ENCODE measurements at places on chromosomes 5 and 9.

- no peak for DNase-seq
These were observed 36.3 kb upstream of the FGF1 start for GRCh38 chr5:142722146-142722545.

DNA sequence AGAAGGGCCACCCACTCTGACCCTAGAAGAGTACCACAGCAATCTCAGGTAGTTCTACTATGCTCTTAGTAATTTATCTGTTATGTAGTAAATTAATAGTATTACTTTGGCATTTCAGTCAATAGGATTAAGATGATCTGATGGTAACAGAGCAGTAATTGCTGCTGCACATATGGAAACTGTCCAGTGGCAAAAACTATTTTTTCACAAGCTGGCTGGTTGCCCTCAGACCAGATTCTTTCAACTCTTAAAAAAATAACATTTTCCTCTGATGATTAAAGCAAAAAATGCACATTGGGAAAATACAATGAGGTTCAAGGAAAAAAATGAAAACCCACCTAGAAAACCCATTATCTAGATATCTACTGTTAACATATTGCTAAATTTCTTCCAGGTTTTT lies 19.7 kb downstream of the GLRA1 start:
- DNase-seq, result no peak

GRCh38 chr5:78369680-78370079 lies 9.3 kb downstream of the SCAMP1 start:
- DNase-seq, result no peak

DNA sequence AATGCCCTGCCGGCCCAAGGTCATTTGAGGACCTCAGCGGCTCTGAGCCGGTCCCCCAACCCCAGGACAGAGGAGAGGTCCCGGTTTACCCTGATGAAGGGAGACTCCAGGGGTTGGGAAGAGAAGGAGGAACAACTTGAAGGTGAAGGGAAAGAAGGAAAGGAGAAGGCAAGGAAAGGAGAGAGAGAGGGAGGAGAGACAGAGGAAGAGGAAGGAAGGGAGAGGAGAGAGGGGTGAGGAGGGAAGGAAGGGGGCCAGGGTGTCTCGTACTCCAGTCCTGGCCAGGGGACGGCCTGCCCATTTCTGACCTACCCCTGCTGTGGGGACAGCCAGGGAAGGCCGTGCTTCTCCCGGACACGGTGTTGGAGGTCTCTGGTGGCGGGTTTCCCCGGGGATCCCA lies 1.9 kb downstream of the PRRX2 start:
- no peak for DNase-seq

GRCh38 chr9:28064241-28064815 lies 491.0 kb upstream of the C9orf72 start:
- no peak for DNase-seq

DNA sequence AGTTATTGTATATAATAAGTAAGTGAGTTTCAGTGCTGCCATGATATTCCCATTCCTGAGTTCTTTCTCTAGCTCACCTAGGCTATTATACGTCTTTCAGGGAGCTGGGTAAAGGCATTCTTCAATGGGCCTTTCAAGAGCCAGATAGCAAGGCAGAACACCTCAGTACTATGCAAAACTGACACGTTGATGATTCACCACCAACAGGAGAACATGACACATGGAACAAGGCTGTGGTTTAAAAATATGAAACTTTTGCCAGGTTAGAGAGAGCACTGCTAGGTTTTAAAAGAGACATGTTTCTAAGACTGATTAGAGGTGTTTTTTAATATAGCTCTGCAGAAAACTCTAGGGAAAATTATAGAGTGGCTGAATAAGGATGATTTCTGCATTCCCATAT lies 95.9 kb downstream of the UGCG start:
- no peak for DNase-seq

DNA sequence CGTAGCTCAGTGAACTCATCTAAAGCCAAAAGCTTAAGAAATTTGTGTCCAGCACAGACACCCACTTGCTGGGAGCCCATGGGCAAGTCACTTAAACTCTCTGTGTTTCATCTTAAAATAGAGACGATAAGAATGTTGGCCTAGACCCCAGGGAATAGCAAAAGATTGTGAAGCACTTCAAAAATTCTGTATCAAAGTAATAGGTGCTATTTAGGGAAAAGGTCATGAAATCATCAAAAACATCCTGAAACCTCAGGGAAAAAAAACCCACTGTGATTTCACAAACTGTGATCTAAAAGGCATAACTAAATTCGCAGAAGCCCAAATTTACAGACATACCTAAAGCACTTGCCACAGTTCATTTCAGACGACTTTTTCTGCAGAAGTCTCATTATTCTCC lies 278.3 kb downstream of the NR2F1-AS1 start:
- DNase-seq, result no peak

DNA sequence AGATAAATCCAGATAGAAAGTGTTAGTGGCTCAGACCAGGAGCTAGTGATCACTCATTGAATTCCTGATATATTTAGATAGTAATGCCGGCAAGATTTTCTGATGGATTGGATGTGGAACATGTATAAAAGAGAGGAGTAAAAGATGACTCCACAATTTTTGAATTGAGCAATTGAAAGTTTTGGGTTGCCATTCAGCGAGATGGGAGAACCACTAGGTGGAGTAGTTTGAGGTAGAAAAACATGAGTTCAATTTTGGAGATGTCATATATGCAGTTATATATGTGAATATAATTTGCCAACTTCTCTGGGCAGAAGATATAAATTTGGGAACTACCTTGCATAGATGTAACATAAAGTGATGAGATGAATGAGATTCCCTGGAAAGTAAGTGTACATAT lies 502.5 kb upstream of the SEMA6A start:
- peak; percentile 1 for DNase-seq

DNA sequence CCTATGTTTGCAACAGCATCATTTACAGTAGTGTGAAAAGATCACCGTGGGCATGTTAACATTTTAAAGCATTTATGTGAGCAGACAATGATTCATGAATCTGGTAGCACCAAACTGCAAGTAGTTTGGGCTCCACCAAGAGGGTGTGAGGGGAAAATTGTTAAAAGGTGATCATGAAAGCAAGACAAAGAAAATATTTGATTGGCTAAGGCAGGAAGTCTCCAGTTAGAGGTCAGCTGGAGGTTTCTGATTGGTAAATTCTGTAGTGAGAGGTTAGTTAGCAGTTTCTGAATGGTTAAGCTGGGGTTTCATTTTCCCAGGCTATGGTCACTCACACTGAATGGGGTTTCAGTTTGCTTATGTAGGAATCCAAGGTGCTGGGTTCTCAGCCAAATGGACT lies 13.5 kb upstream of the DRD1 start:
- DNase-seq, result no peak

- peak; percentile 36 for DNase-seq
These were observed 7.2 kb downstream of the CYFIP2 start for GRCh38 chr5:157273131-157273556.

- DNase-seq, result no peak
These were observed 119.4 kb upstream of the ACTBL2 start for GRCh38 chr5:57601996-57602395.

GRCh38 chr5:114010362-114010761 lies 351.5 kb upstream of the KCNN2 start:
- DNase-seq, result no peak

GRCh38 chr5:79189439-79190234 lies 46.3 kb upstream of the JMY start:
- DNase-seq, result no peak

DNA sequence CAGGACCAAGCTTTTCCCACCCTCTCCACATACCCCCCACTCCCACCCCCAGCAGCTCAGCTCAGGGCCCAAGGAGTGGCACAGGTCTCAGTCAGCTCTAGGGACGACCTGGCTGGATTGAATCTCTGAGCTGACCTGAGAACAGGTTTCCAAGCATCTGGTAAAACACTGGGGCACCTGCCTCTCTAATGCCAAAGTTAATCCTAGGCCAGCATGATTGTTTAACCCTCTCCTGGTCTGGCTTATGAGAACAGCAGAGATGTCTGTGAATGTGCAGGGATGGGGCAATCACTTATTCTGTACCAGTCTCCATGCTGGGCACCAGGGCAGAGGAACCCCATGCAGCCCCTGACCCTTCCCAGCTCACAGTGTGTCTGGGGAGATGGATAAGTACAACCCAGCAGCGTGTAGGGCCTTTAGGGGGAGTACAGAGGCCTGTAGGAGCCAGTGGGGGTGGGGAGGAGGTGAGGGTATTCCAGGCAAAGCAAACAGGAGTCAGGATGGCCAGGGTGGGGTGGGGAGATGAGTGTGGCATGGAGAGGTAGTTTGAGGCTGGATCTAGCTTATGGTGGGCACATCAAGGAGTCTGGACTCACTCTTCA lies 678 bp upstream of the KIF12 start:
- no peak for DNase-seq

- no peak for DNase-seq
These were observed 24.4 kb upstream of the SYNPO start for GRCh38 chr5:150616024-150616470.

GRCh38 chr9:1879501-1879900 lies 135.6 kb upstream of the SMARCA2 start:
- no peak for DNase-seq

DNA sequence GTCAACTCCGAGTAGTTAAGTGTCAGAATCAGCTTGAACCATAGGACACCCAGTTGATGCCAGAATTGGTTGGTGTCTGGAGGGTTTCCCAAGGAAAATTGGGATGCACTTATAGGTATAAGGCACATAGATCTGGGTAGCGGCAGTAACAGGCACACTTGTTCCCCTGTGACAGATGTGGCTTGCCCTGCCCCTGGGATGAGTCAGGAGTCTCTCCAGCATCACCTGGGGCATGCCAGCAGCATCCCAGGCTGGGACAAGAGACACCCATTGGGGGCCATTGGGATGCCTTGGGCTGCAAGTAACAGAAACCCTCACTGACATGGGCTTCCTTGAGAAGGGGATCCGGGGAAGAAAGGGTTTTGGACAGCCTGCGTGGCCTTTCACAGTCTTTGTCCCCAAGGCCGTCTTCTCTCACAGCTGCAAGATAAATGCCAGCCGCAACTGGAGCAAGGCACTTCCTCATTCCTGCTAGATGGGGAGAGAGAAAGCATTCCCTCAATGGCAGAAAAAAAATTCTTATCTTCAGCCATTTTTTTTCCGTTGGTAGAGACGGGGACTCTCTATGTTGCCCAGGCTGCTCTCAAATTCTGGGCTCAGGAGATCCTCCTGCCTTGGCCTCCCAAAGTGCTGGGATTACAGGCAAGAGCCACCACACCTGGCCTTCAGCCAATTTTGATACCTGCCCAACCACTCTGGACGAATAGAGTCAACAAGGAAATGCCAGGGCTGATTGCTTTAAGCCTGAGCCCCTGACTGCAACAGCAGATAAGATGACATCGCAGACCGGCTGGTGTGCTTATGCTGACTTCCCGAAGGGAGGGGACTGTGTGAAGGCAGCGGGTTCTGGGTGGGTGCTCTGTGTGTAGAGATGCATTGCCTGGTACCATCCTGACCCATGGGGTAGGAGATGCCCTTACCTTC lies 13.3 kb upstream of the RNF130 start:
- DNase-seq, result peak; percentile 84

DNA sequence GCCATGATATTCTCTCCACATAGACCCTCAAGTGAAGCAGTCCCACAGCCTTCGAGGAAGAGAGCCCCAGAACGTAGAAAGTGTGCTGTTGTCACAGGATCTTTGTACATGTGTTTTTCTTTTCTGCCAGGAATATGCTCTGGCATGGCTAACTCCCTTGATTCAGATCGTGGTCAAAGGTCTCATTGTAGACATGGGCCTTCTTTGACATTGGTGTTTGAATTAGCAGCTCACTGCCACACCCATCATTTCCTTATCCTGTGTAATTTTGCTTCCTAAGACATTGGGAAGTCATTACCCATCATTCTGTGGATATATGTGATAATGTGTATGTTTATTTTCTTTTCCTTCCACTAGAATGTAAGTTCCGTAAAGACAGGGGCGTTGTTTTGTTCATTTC lies 25.5 kb downstream of the MTRR start:
- DNase-seq, result no peak

GRCh38 chr5:139841549-139841948 lies 45.9 kb downstream of the PSD2 start:
- no peak for DNase-seq

DNA sequence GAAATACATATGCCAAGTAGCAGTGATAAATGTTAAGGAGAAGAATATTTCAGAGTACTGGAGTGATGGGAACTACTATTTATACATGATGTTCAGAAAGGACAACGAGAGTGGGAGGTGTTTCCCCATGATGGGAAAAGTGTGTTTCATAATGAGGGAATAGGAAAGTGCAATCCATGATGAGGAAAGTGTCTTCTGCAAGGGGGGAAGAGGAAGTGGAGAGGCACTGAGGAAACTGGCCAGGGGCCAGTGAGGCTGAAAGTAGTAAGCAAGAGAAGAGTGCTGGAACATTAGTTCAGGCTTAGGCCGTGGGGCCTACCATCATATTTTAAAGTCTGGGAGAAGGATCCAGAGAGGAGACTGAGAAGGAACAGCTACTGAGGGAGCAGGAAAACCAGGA lies 327.2 kb downstream of the SLF1 start:
- DNase-seq, result no peak

- DNase-seq, result no peak
These were observed 221.7 kb downstream of the ZNF608 start for GRCh38 chr5:124524552-124525232.

- DNase-seq, result no peak
These were observed 140.9 kb upstream of the DMRT1 start for GRCh38 chr9:700365-701282.

DNA sequence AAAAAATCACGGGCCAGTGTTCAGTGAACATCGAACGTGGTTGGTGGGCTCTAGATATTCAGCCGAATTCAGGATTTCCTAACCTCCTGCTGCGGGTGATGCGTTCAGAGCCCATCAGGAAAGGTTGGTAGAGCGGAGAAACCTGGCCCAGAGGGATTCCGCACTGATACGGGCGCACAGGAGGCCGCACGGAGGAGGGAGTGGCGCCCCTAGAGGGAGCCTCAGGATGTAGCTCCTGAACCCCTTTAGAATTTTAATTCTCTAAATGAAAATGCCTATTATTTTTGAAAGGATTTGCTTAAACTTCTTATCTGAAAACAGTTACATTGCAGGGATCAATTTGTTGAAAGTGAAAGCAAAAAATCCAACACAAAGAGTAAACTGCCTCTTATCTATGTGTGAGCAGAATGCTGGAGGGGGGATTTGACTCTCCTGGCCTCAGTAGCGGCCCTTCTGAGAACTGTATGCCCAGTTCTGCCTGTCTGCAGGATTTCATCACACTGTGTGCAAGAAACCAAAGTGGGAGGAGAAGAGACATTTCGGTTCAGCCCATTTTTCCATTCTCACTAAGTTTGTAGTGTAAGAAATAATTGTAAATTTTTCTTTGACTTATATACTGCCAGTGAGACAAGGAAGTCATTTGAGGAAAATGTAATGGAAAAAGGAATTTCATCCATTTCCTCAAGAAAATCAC lies 75.9 kb downstream of the TENT4A start:
- no peak for DNase-seq

GRCh38 chr5:149227168-149227826 lies 44.4 kb upstream of the AFAP1L1 start:
- DNase-seq, result no peak

- DNase-seq, result no peak
These were observed 15.1 kb downstream of the TCF7 start for GRCh38 chr5:134129411-134130238.

- no peak for DNase-seq
These were observed 2.9 kb downstream of the P4HA2 start for GRCh38 chr5:132224716-132225115.
